Astrocyte (in vitro differentiated cells and primary cell): ENCODE measurements at places on chromosomes 3 and 15.

GRCh38 chr3:64836097-64836496 is 148.3 kb upstream of the ADAMTS9 start:
- no peak for DNase-seq

DNA sequence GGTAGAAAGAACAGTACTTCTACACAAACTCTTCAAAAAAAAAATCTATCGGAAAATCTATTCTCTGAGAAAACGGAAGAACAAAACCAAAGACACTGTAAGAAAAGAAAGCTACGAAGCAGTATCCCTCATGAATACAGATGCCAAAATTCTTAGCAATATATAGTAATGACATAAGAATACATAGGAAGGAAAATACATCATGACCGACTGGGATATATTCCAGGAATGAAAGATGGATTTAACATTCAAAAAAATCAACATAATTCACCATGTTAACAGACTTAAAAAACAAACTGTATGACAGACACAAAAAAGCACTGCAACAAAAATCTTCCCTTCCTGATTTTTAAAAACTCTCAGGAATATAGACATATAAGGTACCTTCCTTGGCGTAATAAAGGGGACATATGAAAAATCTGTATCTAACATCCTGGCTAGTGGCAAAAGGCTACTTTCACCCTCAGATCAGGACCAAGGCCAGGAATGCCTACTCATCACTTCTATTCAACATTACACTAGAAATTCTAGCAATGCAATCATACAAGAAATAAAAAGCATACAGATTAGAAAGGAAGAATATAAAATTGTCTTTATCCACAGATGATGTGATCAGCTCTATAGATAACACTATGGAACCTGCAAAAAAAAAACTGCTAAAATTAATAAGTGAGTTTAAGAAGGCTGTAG is 77.6 kb upstream of the XXYLT1 start:
- no peak for DNase-seq

GRCh38 chr3:28077572-28077971 is 163.8 kb upstream of the CMC1 start:
- DNase-seq = peak; percentile 3

DNA sequence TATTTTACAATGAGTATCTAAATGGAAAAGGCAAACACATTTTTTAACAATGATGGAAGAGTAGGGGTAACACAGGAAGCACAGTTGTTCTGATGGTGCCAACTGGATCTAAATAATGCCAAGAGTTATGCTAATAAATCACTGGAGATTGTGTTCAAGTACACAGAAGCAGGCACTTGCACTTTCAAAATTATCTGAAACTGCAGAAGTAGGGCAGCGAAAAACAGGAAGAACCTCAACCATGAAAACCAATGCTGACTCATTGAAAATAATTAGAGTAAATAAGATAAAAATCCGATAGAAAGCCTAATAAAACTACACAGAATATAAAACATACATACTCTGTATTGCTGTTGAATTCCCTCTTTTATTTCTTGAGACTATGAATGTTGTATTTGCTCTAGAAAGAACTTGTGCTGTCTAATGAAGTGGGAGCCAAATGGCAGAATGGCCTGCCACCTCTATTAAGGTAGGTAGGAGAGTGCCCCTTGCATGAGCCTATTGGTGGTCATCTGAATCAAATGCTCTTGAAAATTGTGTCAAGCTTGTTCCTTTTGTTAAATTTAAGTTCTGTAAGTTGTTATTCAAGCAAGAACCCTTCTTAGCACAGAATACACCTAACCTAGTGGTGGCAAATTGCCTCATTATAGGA is 93.7 kb downstream of the ABI3BP start:
- DNase-seq = no peak

GRCh38 chr3:126134219-126134975 is 46.0 kb downstream of the ALDH1L1 start:
- peak; percentile 10 for DNase-seq

GRCh38 chr3:98554580-98554979 is 22.8 kb downstream of the GPR15 start:
- DNase-seq = no peak

GRCh38 chr15:78155355-78155939 is 6.3 kb downstream of the IDH3A start:
- DNase-seq = no peak

GRCh38 chr15:92306663-92307062 is 87.0 kb upstream of the ST8SIA2 start:
- DNase-seq = no peak

DNA sequence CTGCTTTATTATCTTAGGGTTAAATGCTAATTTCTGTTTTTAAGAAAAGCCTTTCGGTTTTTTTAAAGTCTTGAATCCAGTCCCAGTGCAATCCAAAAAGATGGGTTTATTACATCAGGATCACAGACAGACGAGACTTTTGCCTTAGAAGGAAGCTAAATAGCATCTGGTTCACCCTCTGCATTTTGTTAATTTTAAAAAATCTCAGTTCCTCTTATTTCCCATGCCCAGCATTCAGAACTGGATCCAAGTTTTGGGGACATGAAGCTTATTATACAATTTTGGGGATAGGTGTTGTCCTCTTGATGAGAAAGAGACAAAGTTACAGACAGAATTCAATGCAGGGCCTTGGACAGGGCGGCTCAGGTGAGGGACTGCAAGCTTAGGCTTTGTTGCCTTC is 181.5 kb upstream of the LYSMD4 start:
- DNase-seq = no peak

- no peak for DNase-seq
Observed at GRCh38 chr15:34717729-34718128, 37.1 kb downstream of the GJD2 start.

DNA sequence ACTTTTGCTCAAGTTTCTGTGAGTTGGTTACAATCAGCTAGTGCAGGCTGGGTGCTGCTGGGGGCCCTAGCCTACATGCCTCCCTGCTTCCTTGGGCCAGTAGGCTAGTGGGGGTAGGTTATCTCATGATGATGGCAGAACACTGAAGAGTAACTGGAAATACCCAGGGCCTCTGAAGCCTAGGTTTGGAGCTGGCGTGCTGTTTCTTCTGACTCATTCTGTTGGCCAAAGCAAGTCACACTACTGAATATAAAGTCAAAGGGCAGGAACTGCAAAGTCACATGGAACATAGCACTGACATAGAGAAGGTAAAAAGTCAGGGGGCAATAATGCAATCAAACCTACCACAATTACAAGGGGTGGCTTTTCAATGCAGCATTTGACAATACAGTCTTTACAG is 34.5 kb downstream of the RASGRP1 start:
- no peak for DNase-seq

DNA sequence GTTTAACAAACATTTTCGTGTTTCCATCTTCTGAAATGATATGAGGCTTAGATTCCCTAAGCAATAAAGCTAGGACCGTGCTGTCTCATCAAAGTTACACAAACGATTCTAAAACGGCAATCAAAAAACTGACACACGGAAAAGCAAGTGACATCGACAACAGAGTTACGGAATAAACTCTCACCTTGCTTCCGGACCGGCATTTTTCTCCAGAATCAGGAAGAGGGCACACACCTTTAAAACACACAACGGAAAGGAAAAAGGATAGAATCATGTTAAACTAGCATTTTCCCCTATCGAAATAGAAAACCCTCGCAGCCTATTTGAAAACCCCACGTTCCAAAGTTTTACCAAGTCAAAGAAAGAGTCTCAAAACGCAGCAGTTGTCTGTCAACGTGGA is 1.4 kb downstream of the DLG1 start:
- DNase-seq = no peak

DNA sequence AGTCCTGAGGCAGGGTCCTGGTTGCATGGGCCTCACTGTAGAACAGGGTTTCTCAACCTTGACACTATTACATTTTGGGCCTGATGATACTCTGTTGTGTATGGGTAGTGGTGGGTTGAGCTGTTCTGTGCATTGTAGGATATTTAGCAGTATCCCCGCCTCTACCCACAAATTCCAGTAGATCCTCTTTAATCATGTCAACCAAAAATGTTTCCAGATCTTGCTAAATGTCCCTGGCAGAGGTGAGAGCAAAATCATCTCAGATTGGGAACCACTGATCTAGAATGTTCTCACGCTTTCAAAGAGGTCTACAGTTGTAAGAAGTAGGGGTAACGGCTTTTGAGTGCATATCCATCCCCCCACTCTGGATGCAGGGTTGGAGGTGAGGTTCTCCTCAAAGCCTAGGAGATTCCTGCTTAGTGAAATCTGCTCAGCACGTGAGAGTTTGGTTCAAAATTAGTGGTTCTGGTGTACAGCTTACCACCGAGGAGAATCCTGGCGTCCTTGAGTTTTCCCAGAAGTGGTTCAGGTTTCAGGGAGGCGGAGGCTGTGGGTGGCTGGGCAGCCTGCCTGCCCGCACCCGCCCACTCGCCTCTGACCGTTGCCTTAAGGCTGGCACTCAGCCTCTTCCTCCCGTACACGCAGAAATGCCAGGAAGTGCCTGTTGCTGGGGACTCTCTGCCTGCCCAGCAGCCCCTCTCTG is 5.3 kb downstream of the ACVR2B start:
- peak; percentile 54 for DNase-seq

- DNase-seq = peak; percentile 91
Observed at GRCh38 chr3:193826159-193826795, 233.3 kb downstream of the OPA1 start.

GRCh38 chr3:158086776-158087175 is 19.4 kb downstream of the SHOX2 start:
- DNase-seq = no peak

DNA sequence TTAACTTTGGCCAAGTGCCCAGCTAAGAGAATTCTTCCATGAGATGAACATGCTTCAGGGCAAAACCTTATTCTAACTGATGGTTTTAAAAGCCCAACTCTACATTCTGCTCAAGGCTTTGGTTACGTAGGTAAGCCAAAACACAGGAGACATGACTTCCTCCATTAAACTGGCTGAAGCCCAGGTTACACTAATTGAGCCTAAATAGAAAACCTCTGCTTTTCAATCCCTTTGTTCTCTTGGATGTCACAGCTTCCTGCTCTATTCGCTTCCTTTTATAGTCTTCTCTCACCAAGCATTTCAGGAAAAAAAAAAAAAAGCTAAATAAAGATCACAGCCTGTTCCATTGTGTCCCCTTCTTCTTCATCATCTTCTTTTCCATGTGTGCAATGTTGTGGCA is 420.4 kb downstream of the TIGIT start:
- DNase-seq = no peak

- DNase-seq = no peak
Observed at GRCh38 chr15:87741350-87741749, 515.2 kb downstream of the NTRK3 start.

DNA sequence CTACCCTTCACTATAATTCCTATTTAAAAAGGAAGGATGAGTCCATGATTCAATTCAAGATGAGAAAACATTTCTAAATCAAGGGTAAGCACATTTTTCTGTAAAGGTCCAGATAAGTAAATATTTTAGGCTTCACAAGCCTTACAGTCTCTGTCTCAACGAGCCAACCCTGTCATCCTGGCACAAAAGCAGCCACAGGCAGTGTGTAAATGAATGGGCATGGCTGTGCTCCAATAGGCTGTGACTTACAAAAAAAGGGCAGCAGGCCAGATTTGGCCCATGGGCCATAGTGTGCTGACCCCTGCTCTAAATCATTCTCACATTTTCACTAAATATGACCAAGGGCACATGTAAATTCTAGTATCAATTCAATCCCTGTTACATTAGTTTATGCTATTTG is 200.4 kb downstream of the WNT5A start:
- no peak for DNase-seq

- DNase-seq = peak; percentile 42
Observed at GRCh38 chr3:170420307-170420821, 1.7 kb downstream of the CLDN11 start.

DNA sequence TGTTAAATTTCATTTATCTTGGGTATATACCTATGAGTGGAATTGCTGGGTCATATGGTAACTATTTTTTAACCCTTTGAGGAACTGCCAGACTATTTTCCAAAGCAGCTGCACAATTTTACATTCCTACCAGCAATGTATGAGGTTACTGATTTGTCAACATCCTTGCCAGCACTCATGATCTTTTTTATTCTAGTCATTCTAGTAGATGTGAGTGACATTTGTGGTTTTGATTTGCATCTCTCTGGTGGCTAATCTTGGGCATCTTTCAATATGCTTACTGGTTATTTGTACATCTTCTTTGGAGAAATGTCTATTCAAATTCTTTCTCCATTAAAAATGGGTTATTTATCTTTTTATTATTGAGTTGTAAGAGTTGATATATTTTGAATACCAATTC is 21.3 kb upstream of the LRRC58 start:
- DNase-seq = no peak

DNA sequence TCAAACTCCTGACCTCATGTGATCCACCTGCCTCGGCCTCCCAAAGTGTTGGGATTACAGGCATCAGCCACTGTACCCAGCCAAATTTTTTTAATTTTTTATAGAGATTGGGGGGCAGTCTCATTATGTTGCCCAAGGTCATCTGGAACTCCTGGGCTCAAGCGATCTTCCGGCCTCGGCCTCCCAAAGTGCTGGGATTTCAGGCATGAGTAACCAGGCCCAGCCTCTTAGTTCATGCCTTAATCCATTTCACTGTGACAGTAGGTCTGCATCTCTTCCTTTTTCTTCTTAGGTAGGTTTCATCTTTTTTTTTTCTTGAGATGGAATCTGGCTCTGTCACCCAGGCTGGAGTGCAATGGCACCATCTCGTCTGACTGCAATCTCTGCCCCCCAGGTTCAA is 37.3 kb upstream of the PPP4R2 start:
- no peak for DNase-seq

DNA sequence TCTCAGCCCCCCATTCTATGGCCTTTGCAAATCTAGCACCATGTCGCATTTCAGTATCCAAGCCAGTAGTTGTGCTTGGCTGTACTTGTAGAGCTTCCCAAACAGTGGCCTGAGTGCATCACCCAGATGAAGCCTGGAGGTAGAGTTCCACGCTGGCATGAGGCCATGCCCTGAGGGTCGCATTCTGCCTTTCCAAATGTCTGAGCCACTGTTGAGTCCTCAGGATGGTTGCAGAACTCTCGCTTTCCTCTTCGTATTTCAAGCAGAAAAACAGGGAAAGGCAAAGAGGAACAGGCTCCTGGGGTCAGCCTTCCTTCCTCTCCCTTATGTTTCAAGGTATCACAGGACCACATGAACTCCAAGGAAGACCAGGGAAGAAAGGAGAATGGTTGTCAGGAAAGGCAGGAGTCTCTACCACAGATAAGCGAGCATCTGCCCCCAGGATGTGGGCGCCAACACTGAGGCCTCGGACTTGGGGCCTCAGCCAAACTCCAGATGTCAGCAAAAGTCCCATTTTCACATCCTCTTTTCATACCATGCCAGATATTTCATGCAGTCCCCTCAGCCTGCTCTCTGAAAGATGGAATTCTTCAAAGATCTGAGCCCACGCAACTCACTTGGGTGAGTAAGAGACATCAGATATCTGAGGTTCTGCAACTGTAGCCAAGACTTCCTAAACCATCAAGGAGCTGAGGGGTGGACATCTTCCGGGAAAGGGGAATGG is 19.4 kb upstream of the PRR20G start:
- no peak for DNase-seq

- DNase-seq = no peak
Observed at GRCh38 chr15:89628806-89629715, 26.2 kb downstream of the KIF7 start.

DNA sequence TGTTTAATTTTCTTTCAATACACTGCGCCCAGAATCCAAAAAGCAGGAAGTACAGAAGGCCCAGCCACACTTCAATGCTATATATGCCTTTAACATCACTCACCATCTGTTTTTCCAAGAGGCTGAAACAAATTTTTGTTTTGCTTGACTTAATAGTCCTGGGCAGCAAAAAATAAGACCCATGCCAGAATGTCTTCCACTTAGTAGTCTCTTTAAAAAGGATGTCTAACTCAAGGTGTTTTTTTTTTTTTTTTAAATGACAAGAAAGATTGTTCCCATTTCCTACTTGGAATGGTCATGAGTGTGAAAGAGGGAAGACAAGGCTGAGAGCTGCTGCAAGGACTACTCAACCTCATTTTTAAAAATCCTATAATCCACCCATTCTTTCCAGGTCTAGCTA is 590.3 kb upstream of the SGO1 start:
- no peak for DNase-seq
